ENCODE measurements at places on chromosomes 2 and 18. TPM values are rescaled to one million over a fixed set of nuclear protein-coding genes. Genes with fewer than 3 reads are reported as not detected.

The LYPD6 gene
- 3.1 TPM for total RNA-seq

The HJURP gene
- total RNA-seq, result 42.4 TPM

The RRM2 gene
- 220 TPM for total RNA-seq

The CCDC178 gene
- 0.80 TPM for total RNA-seq

The HOXD3 gene
- 15.3 TPM for total RNA-seq

The CTIF gene
- total RNA-seq, result 57.7 TPM

The OSGEPL1 gene
- 5.9 TPM for total RNA-seq

The DYNC2LI1 gene
- total RNA-seq, result 8.9 TPM

The RAB6C gene
- total RNA-seq, result not detected

All from endothelial cell of umbilical vein (primary cell).